Posterior cingulate gyrus (tissue), 11 donors: ENCODE measurements at places on chromosomes 1 and 21.
A peak's percentile ranks its signal among the peaks of the same experiment; 100 is the strongest.

- DNase-seq = peak; percentile 37
These were observed 63.4 kb upstream of the L1TD1 start for GRCh38 chr1:62131093-62131725.

DNA sequence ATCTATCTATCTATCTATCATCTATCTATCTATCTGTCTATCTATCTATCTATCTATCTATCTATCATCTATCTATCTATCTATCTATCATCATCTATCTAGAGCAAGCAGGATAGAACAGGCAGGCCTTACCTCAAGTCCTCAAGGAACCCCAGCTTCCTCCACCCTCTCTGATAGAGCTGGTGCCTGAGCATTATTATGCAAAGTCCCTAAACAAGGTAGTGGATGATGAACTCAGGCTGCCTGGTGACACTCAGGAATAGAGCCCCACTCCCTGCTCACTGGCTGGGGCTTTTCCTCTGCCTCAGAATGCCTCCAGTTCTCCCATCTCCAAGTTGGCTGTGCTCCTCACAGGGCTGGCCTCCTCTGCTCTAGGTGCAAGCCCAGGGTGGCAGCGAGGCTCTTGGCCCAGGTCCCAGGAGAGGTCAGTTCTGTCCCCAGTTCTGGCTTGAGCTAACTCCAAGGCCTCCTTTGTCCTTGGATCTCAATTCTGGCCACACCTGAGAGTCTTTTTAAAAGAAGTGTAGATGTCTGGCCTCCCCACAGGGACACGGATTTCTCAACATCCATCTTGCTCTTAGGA is 60.2 kb downstream of the PCP4 start:
- DNase-seq = no peak

- no peak for DNase-seq
These were observed 133.7 kb upstream of the KCNK1 start for GRCh38 chr1:233480198-233480597.

- no peak for DNase-seq
These were observed 44.8 kb downstream of the UCHL5 start for GRCh38 chr1:193014400-193014799.

DNA sequence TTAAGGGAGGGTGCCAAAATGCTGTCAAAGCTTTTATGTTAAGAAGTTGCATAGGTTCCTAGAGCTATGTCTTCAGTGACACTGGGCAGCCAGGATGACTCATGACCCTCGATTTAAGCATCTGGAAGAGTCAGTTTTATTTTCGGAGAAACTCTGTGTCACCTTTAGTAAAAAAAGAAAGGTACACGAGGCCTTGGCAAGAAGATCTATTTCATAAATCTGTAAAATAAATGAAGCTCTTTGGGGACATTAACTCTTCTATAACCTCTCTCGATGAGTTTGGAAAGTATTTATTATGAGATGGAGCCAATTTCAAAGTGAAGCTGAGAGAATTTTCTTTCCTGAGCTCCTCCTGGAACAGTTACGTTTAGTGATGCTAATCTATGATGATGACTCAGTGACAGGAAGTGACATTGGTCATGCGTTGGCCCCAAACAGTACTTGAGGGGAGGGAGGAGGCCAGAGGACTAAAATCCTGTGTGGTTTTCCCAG is 156.5 kb downstream of the HLX start:
- DNase-seq = no peak

DNA sequence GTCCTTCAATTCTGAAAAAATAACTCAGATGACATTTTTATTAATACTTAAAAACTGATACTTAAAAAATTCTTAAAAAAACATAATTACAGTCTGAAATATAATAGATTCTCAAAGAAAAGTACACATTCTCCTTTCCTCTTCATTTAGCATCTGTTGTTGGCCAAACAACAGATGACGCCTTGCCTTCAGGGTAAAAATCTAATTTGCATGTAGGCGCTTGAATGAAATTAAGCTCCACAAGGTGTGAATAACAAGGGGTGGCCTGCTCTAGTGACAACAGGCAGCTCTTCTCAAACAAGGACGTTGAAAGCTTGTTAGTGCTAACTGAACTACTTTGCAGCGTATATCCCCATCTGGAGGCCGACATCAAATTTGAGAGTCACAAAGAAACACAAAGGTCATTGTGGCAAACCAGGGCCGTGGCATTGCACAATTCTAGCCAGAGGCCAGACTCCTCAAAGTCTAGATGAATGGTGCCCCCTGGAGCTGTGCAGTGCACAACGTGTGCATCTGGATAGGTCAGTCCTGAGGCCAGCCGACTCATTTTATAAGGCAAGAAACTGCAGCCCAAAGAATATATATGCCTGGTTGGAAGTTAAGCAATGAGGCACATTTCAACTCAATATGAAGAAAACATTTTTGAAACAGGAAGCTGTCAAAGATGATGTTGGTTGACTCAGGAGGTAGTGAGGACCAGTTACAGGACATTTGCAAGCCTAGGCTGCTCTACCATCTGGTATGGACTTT is 459.2 kb upstream of the RUNX1 start:
- DNase-seq = peak; percentile 20
